ENCODE measurements at places on chromosomes 5 and 9.

GRCh38 chr5:32138839-32139493 is 35.2 kb downstream of the GOLPH3 start:
- DNase-seq = no peak

DNA sequence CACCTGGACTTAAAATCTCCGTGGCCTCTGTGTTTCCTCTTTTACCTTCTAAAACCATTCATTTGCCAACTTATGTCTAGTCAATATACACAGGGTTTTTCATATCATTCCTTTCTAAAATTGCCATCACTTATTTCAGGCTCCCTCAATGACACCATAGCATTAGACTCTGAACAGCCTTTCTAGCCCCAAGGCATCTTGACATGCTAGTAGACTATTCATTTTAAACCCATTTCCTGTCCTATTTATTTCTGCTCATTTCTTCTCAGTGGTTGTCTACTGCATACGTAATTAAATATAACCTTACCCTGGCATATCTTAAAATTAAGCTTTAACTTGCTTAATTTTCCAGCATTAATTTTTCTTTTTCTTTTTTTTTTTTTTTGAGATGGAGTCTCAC is 83.2 kb downstream of the PHAX start:
- no peak for DNase-seq

- DNase-seq = no peak
These were observed 11.1 kb upstream of the SLCO4C1 start for GRCh38 chr5:102307232-102307631.

- DNase-seq = no peak
These were observed 316.0 kb upstream of the DAP start for GRCh38 chr5:11076945-11077613.

GRCh38 chr5:124550731-124551130 is 195.7 kb downstream of the ZNF608 start:
- no peak for DNase-seq

GRCh38 chr9:78031444-78031892 is at the start of gene GNAQ:
Gene GNAQ, minus strand, starts transcription at chr9:78031811. Its CDS starts 576 bp downstream, at chr9:78031235.
- no peak for DNase-seq

GRCh38 chr9:18921366-18922075 is 111.5 kb downstream of the SAXO1 start:
- DNase-seq = no peak

DNA sequence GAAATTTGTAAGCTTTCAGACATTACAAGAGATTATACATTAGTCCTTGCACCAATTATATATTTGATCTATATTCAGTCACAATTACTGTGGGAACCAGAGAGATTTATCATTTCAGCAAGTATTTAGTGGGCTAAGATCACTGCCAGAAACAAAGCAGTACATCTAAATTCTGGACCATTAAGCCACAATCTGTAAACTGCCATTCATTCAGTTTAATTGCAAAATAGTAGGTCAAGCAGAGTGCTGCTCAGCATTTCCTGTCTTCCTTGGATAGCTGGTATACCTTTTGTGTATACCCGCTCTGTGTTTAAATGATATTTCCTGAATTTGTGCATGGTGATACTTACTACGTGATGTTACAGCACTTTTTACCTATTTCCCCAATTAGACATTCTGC is 42.6 kb downstream of the CDH10 start:
- no peak for DNase-seq

DNA sequence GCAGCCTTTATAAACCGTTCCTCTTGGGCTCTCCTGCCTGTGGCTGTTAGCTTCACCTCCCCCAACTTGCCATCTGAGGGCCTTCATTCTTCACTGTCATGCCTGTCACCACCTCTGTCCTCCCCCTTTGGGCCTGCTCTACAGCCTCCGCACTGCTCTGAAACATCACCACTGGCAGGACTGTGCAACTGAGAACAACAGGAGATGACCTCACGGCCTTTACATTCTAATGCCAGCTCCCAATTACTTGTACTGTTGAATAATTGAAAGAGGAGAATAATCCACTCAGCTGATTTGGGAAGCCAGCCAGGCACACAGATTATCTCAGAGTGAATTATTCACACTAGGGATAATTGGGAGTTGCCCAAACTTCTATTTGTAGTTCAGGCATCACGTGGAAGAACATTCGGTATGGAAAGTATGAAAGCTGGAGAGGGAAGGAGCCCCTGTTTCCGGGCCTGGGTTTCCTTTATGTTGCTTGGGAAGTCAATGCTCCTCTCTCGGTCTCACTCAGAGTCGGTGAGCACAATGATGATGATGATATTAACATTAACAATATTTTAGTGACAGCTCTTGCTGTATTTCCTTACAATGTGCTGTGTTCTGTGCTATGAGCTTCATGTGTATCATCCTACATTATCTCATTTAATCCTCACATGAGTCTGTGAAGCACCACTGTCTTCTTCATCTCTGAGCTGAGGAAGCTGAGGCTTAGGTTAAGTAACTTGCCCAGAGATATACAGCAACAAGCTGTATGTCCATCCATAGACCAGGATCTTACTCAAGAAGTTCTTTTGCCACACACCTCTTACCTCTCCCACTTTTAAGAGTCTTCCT is 99.3 kb upstream of the LRRTM2 start:
- peak; percentile 70 for DNase-seq
